ENCODE measurements at places on chromosomes 12 and 14. TPM values are rescaled to one million over a fixed set of nuclear protein-coding genes. Genes with fewer than 3 reads are reported as not detected.

Gene FGD4
- total RNA-seq: 10.6 TPM

Gene VWF
- total RNA-seq: 144 TPM

Gene CACNA1C
- 163 TPM for total RNA-seq

GRCh38 chr14:95651028-95651427 is 35.2 kb upstream of the TCL1B start:
- no peak for DNase-seq

DNA sequence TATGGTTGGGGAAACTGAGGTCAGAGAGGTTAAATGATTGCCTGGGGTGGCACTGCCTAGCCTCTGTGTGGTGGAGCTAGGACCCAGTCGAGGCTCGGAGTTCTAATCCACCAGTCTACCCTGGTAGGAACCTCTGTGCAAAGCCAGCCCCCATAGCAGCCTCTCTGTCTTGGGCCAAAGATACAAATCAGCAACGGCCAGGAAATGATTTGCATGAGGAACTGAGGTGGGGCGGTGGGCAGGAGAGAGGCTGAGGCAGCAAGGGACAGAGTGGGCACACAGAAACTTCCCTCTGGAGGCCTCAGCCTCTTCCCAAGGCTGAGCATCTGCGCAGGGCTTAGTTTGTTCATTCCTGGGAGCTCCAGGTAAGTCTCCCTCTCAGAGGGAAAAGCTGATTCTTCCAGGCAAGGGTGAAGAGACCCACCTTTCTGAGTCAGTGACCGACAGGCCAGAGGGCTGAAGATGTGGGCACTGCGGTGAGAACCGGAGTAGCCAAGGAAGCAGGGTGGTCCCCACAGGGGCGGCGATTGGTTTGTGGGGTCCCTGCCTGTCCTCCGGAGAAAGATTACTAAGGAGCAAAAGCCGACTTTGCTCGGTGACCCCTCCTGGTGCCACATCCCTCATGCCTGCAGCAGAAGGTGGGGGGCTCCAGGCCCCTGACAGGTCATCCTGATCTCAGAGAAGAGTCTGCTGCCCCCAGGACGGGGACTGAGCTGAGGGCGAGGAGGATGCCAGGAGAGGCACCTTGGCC is 134.6 kb downstream of the CACNA1C start:
- no peak for DNase-seq

GRCh38 chr12:105466901-105467598 is 136.6 kb downstream of the C12orf75 start:
- DNase-seq: no peak

All from right cardiac atrium (tissue), 5 donors.